ENCODE measurements at places on chromosomes 11 and 22. TPM values are rescaled to one million over a fixed set of nuclear protein-coding genes. Genes with fewer than 3 reads are reported as not detected.

Gene TPBGL
- not detected for polyA plus RNA-seq

GRCh38 chr11:11706028-11706427, 84.2 kb upstream of the GALNT18 start:
- DNase-seq, result peak; percentile 25

Gene JAM3
- polyA plus RNA-seq, result 48.2 TPM

- DNase-seq, result peak; percentile 68
Measured at GRCh38 chr11:125956391-125957134, 10.7 kb downstream of the VSIG10L2 start.

GRCh38 chr22:33459137-33459536, 401.0 kb upstream of the SYN3 start:
- DNase-seq, result no peak

Gene PLEKHA7
- 0.43 TPM for polyA plus RNA-seq
